GM03348 (cell line): ENCODE measurements at places on chromosomes 6 and 20.

DNA sequence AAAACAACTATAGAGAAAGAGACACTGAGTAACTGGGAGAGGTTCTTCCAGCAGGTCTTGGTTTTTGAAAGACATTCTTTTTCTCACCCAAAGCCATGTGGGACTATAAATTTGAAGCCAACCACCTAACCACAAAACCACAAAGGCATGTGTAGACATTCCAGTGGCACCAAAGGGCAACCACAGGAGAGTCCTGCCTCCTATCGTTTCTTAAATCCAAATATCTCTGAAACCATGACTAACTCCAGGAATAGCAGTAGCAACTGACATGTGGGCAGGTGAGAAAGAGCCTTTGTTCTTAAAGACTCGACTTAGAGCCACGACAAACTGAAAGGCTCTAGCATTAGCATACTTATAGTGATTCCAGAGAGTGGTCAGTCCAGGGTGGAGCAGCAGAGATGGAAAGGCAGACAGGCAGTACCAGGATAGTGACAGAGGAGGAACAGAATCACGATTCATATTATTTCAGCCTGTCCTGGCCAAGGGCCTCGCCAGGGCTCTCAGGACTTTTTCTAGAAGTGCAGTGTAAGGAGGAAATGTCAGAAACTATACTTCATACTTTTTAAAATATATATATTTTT lies 9.4 kb upstream of the COL9A1 start:
- DNase-seq, result peak; percentile 32

DNA sequence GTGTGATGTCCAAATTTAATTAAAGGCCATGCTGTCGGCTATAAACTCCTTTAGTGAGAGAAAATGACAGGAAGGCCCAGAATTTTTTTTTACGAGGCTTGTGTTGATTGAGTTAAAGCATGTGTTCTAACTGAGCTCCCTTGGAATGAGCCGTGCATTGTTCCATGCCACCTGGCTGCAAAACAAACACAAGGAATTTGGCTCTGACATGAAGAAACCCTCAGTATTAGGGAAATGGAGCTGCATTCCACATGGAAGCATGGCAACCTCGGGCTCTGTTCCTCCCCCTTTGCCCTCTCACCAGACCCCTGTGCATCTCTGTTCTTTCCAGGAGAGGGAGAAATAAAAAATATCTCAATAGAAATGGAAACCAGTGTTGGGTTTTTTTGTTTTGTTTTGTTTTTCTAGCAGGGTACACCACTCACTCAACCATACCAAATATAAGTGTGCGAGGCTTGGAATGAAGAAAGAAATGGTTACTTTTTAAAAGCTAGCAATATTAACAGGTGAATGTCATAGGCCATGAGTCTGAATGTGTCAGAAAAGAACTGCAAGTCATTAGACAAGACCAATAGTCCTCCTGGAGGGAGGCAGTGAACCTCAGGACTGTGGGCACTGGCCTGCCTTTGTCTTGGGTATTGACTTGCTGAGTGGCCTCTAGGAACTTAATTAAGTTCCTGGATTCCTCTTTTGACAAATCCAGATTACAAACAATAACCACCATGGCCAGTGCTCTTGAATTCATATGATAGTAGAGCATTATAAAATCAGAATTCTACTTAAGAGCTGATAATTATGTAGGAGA lies 935.1 kb downstream of the KIF16B start:
- DNase-seq, result no peak

DNA sequence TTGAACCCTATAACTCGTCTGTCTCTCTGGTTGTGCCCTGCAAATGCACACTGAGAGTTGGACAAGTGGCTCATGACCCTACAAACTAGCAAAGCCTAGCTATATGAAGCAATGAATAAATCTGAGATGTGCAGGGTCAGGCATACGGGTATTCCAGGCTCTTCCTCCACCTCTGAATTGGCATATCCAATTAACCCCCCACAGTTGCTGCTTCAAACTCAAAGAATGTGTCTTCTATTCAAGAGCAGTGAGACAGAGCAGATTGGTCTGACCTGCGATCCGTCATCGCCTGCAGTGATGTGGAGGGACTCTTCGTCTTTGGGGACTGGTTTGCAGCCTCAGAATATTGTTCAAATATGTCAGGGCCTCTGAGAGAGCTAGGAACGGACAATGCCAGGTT lies 59.8 kb downstream of the LAMP5 start:
- no peak for DNase-seq

GRCh38 chr6:139547122-139547776 lies 172.8 kb upstream of the CITED2 start:
- DNase-seq, result peak; percentile 40

GRCh38 chr6:4324746-4325145 lies 189.4 kb upstream of the ECI2 start:
- DNase-seq, result no peak

DNA sequence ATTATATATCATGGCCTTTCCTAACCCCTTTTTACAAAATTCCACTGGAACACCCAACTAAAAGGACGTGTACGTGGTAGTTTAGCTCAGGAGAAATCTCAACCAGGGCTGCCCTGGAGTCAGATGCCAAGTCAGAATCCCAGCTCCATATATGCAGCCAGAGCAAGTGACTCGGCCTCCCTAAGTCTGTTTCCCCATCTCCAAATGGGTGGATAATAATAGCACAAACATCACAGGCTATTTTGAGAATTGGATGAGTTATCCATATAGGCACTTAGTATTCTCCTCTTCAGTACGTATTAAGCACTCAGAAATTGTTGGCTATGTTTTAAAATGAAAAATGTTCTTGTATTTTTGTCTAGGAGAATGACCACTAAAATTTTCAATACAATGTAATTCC lies 481.5 kb downstream of the CD109 start:
- DNase-seq, result no peak

DNA sequence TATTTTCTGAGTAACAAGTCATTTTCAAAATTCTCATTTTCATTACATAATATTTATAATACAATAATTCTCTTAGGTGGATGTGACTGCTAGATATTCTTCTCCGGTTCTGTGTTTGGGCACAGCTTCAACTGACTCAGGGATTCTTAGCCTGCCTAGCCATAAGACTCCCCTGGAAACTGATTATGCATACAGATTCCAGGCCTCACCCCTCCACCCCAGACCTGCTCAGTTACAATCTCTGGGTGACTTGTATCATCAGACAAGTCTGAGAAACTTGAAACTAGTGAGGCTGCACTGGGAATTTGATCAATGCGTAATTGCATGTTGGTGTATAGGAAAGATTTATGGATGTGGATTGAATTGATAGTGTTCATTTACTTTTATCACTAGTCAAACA lies 25.4 kb downstream of the FLRT3 start:
- DNase-seq, result no peak

GRCh38 chr6:27593200-27593818 lies 120.4 kb upstream of the ZNF184 start:
- DNase-seq, result no peak

- no peak for DNase-seq
These were observed 5.8 kb downstream of the SPO11 start for GRCh38 chr20:57335392-57335791.

DNA sequence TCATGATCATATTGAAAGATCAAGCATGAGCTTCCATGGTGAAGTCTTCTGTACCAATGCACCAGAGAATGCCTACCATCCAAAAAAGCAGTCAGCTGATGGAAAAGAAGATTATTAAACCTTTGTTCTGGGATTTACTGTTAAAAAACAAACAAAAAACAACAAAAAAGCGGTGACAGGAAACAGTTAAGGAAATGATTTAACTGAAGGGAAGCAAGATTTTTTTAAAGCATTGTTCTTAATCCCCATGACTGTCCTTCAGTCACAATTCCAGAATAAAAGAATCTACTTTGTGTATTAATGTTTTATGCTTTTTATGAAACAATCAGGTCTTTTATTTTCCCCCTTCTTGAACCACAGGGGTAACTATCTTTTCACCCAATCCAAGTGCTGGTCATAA lies 23.9 kb downstream of the FAM162B start:
- DNase-seq, result no peak

- DNase-seq, result no peak
These were observed 1.3 kb upstream of the OCSTAMP start for GRCh38 chr20:46551522-46552381.
